PC-9 (cell line): ENCODE measurements at places on chromosomes 7 and 10. TPM values are rescaled to one million over a fixed set of nuclear protein-coding genes. Genes with fewer than 3 reads are reported as not detected.
A peak's percentile ranks its signal among the peaks of the same experiment; 100 is the strongest.

Gene LDB3
- total RNA-seq: 0.63 and 0.73 TPM in 2 replicates

Gene TSPAN12
- 5.8 and 6.1 TPM in 2 replicates for total RNA-seq

Gene NYAP1
- total RNA-seq: 1.3 and 1.9 TPM in 2 replicates

Gene ADIRF
- total RNA-seq: 51.0 and 72.8 TPM in 2 replicates

Gene PSMA2
- 120 and 175 TPM in 2 replicates for total RNA-seq

Gene NUTM2B
- total RNA-seq: 0.83 and 1.3 TPM in 2 replicates

Gene OLAH
- not detected in 2 replicates for total RNA-seq

Gene PPIA
- total RNA-seq: 2,776 and 3,599 TPM in 2 replicates

Gene CC2D2B
- total RNA-seq: not detected in 2 replicates

Gene TMEM236
- total RNA-seq: 0.20 and 0.24 TPM in 2 replicates

Gene MRLN
- total RNA-seq: not detected in 2 replicates

Gene NACAD
- total RNA-seq: 0.15 and 0.24 TPM in 2 replicates

Gene PRKG1
- total RNA-seq: 0.68 and 0.70 TPM in 2 replicates

Gene FAM180A
- not detected in 2 replicates for total RNA-seq

Gene ZPBP
- not detected in 2 replicates for total RNA-seq

DNA sequence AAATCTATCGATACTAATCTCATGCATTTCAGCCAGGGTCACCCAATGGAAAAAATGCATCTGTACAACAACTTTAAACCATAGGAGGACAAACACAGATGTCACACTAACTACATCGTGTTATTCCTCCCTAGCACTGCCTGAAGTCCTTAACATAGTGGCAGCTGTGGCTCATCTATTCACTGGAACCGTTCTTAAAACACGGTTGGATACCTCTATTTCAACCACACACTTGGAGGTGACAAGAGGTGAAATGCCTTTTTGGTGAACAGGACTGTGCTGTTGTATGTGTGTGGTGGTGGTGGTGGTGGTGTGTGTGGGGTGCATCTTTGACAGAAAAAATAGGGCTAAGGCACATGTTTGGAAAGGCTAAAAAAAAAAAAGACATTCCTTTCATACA, 93.1 kb downstream of the NRP1 start:
- no peak for DNase-seq
- H3K4me3 ChIP-seq: no peak overlapping the region
- peaks cover 56% of the 10 kb centered on the region for H3K4me1 ChIP-seq
- H3K36me3 ChIP-seq: peaks cover 12% of the 10 kb centered on the region
- H3K27ac ChIP-seq: no peak overlapping the region; the same call in 1 of the 2 replicates

DNA sequence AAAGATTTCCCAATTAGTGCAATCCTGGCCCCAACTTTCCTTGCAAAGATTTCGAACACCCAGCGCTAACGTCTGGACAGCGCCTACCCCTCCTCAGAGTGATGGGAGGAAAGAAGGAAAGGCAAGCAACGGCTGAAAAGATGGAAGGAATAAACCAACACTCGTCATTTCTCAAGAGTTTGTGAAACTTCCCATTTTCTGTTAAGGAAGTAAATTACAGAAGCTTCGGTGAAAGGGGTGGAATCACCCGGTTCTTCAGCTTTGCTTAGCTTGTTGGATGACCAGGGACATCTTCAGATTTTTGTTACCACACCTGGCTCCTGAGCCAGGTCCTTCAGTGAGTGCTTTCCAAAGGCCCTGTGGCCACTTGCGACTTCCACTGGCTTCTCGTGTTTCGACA, 313.1 kb downstream of the SKIDA1 start:
- H3K27ac ChIP-seq: no peak overlapping the region
- H3K4me3 ChIP-seq: no peak overlapping the region
- H3K27me3 ChIP-seq: no peaks in the 10 kb centered on the region
- no peaks in the 10 kb centered on the region for H3K4me1 ChIP-seq
- DNase-seq: no peak

- no peak overlapping the region for H3K4me3 ChIP-seq
- H3K27me3 ChIP-seq: no peaks in the 10 kb centered on the region
- DNase-seq: peak; percentile 35
- peaks cover 22% of the 10 kb centered on the region for H3K4me1 ChIP-seq
- H3K36me3 ChIP-seq: no peaks in the 10 kb centered on the region; the same call in 1 of the 2 replicates
- H3K27ac ChIP-seq: no peak overlapping the region
Measured at GRCh38 chr10:60894786-60895185, 49.2 kb downstream of the RHOBTB1 start.

GRCh38 chr10:117609095-117609795, 66.7 kb downstream of the EMX2 start:
- DNase-seq: no peak
- no peaks in the 10 kb centered on the region for H3K27me3 ChIP-seq

DNA sequence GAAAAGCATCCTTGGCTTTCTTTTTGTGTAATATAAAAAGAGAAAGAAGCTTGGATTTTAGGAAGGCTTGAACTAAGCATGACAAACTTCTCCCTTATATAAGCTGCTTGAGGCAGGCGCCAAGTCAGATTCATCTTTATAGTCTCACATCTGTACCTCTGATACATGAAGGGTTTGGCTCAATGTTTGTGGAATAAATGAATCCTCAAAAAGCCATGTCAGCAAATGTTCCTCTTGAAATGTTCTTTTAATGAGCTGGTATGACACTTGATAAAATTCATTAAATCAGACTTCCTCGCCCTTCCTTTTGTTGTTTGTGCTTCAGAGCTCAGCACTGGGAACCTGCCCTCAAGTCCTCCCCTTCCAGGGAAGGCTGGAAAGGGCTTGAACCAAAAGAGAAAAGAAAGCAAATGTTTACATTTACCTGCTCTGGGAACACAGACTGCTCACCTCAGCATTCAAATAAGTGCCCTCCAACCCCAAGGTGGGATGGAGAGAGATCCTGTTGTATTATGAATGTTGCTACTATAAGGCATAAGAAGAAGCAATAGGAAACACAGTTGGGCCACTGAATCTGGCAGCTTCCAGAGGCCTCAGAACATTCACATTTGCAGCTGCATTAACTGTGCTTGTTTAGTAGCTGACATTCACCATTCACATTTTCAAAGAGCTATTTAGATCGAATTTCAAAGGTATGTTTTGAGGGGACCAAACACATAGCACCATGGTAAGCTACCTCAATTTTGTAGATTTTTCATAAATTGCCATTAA, 212.6 kb downstream of the CACNA2D1 start:
- H3K36me3 ChIP-seq: no peaks in the 10 kb centered on the region
- DNase-seq: no peak
- H3K27ac ChIP-seq: no peak overlapping the region
- no peak overlapping the region for H3K4me3 ChIP-seq
- no peaks in the 10 kb centered on the region for H3K27me3 ChIP-seq

GRCh38 chr7:142562688-142563087, 186.6 kb upstream of the PRSS1 start:
- no peak overlapping the region for H3K27ac ChIP-seq
- H3K27me3 ChIP-seq: no peaks in the 10 kb centered on the region
- H3K4me3 ChIP-seq: no peak overlapping the region
- no peaks in the 10 kb centered on the region for H3K36me3 ChIP-seq
- peaks cover 21% of the 10 kb centered on the region for H3K4me1 ChIP-seq

DNA sequence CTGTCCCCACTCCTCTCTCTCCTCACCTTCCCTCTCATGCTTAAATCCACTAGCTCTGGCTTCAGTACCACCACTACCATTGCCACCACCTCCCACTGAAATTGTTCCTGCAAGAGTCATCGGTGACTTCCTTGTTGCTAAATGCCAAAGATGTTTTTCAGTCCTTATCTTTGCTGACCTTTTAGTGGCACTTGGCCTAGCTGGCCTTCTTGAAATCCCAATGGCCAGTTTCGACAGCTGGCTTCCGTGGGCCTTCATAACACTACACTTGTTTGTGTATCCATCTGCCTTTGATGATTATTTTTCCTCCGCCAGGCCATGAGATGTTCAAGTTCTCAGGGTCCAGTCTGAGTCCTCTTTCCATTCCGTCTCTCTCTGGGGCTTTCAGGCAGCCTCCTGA, 118.2 kb upstream of the NANOS1 start:
- H3K4me1 ChIP-seq: peaks cover 41% of the 10 kb centered on the region
- peak overlapping the region; percentile 87 for H3K27ac ChIP-seq
- H3K27me3 ChIP-seq: no peaks in the 10 kb centered on the region
- no peak overlapping the region for H3K4me3 ChIP-seq

GRCh38 chr10:97069576-97070362, 116.0 kb downstream of the SLIT1 start:
- DNase-seq: peak; percentile 73
- no peak overlapping the region for H3K4me3 ChIP-seq
- no peaks in the 10 kb centered on the region for H3K36me3 ChIP-seq
- H3K27me3 ChIP-seq: no peaks in the 10 kb centered on the region

- no peaks in the 10 kb centered on the region for H3K4me1 ChIP-seq
- H3K27me3 ChIP-seq: peaks cover 97% of the 10 kb centered on the region
- H3K4me3 ChIP-seq: no peak overlapping the region
- no peak for DNase-seq
- H3K27ac ChIP-seq: no peak overlapping the region
- H3K36me3 ChIP-seq: no peaks in the 10 kb centered on the region
Measured at GRCh38 chr7:156353352-156353751, 287.2 kb upstream of the RNF32 start.

GRCh38 chr7:20075992-20076820, 141.0 kb downstream of the MACC1 start:
- no peak for DNase-seq
- no peaks in the 10 kb centered on the region for H3K4me1 ChIP-seq
- H3K36me3 ChIP-seq: no peaks in the 10 kb centered on the region
- no peak overlapping the region for H3K4me3 ChIP-seq

- no peaks in the 10 kb centered on the region for H3K4me1 ChIP-seq
- no peak for DNase-seq
- no peak overlapping the region for H3K27ac ChIP-seq
- no peak overlapping the region for H3K4me3 ChIP-seq
- no peaks in the 10 kb centered on the region for H3K36me3 ChIP-seq
- peaks cover 12% of the 10 kb centered on the region; the same call in 1 of the 2 replicates for H3K27me3 ChIP-seq
Measured at GRCh38 chr10:36621346-36621745, 504.1 kb upstream of the ANKRD30A start.

GRCh38 chr10:85402541-85402940, 964.1 kb downstream of the GRID1 start:
- DNase-seq: no peak
- H3K36me3 ChIP-seq: no peaks in the 10 kb centered on the region
- H3K4me3 ChIP-seq: no peak overlapping the region
- H3K27ac ChIP-seq: no peak overlapping the region
- no peaks in the 10 kb centered on the region for H3K4me1 ChIP-seq
